ENCODE measurements at places on chromosomes 3 and 15. TPM values are rescaled to one million over a fixed set of nuclear protein-coding genes. Genes with fewer than 3 reads are reported as not detected.

Gene RBP2
- 2.5 TPM for total RNA-seq

Gene COX17
- 51.0 TPM for total RNA-seq

Gene CCR9
- total RNA-seq = not detected

Gene MYO5C
- total RNA-seq = 23.7 TPM

Gene RBPMS2
- not detected for total RNA-seq

GRCh38 chr3:8914491-8914890 is 48.8 kb downstream of the RAD18 start:
- no peak for DNase-seq

- DNase-seq = no peak
Observed at GRCh38 chr3:107596639-107597038, 73.9 kb downstream of the BBX start.

Measured in HepG2 (cell line).